Non-pigmented ciliary epithelial cell (primary cell): ENCODE measurements at places on chromosomes 7 and 10.

DNA sequence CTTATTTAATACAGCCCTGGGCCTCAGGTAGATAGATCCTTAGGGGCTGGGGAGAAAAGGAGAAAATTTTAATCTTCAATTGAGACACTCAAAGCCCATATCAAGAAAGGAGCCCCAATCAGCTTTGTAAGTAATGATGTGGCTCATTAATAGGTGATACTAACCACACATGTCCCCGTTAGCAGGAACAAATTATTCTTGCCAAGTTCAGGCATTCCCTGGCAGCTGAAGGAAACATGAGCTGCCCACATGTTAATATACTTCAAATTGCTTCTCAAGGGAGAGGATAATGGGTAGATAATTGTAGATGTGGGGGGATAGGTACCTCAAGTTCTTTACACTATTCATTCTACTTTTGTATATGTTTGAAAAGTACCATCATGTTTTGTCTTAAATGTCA, 14.5 kb downstream of the IFIT5 start:
- DNase-seq, result no peak

DNA sequence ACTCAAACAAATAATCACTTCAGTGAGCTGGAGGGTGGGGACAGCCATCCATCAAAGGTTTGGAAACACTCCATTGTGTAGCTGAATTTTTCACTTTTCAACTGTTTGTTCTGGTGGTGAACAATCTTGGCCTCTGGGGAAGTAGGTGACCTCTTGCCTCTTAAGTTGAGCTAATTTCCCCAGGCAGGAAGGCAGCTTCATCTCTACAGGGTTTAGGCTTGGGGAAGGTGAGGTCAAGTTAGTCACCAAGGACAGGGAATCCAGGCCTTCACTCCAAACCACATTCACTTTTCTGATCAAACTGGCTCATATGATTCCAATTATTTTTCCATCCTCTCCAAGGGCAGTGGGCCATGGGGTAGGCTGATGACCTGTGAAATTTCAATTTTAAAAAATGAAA, 138.3 kb upstream of the HABP2 start:
- DNase-seq, result no peak

- DNase-seq, result no peak
Observed at GRCh38 chr10:33396938-33397337, 62.5 kb upstream of the NRP1 start.

DNA sequence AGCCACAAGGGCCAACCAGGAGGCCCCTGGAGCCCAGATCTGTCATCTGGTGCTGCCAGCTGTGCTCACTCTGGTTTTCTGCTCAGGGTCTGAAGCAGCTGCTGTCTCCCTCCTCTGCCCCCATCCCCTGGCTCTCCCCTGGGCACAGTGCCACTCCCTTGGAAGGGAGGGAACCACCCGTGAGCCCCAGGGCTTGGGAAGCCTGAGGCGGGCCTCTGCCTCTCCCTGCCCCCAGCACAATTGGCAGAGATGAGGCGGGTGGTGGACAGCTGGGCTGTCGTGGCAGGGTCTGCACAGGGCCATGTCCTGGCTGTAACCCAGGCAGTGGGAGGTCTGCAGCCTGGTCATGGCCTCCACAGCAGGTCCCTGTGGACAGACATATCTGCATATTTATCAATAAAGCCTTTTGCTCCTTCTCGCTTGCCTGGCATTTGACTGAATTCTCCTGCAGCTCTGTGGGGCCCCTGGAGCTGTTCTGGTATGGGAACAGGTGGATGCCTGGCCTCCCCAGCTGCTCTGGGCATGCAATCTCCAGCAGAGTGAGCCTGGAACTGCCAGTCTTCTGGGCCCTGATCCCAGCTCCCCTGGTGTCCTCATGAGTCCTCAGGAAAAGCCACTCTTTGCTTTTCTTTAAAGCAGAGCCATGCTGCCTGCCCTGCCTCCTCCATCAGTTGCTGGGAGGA, 1.6 kb upstream of the ANKRD2 start:
- DNase-seq, result no peak

GRCh38 chr10:19144206-19144605, 95.6 kb downstream of the MALRD1 start:
- no peak for DNase-seq

DNA sequence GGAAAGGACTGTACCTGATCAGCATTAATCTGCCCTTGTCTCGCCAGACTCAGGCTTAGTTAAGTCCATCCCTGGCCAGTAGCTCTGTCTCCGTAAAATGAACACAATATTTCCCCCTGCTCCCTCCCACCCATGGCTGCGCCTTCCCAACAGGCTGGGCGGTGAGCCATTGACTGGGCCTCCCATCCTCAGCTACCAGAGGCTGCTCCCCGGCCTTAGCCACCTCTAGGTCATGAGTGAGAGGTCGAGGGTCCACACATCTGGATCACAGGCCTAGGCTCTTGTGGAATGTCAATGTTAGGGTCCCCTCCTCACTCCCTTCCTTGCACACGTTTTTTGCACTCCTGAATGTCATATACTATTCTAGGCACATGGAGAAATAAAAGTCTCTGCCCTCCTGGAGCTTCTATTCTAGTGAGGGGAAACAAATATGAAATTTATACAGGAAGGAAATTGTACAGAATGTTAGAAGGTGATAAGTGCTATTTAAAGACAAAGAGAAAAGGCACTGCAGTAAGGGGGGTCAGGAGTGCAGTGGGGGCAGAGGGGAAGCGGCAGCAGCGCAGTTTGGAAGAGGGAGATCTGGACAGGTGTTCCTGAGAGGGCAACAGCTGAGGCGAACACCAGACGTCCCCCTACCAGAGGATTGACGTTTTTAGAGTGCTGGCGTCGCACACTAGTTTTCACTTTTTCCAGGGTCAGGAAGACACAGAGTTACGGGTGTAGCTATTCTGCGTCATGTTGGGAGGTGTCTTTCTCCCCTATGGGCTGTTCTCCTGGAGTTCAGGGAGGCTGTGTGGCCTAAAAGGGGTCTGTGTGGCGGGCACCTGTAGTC, 17.2 kb upstream of the EIF5AL1 start:
- no peak for DNase-seq

DNA sequence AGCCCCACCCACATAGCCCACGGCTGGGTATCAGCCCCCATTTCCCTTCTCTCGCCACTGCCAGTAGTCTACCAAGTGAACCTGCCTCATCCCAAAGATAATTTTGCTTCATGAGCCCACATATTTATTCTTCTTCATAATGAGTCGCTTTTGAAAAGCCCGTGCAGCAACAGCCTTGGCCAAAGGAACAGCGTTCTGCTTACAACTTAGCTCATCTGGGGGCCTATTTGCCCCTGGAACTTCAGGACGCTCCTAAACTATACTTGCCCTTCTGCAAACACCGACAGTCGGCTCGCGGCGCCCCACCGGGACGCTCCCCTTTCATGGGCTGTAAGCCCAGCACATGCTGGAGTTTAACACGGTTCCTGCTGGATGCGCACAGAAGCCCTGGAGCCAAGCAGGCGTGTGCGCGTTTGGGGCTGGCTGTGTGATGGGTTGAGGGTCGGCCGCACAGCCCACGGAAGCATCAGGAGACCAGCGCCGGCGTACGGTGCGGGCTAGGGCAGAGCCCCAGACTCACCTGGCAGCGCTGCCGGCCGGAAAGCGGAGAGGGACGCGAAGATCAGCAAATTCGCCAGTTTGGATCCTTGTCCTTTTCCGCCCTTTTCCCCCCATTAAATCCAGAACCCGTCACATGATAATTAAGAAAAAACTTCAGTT, 370 bp downstream of the TMEM60 start:
- no peak for DNase-seq

DNA sequence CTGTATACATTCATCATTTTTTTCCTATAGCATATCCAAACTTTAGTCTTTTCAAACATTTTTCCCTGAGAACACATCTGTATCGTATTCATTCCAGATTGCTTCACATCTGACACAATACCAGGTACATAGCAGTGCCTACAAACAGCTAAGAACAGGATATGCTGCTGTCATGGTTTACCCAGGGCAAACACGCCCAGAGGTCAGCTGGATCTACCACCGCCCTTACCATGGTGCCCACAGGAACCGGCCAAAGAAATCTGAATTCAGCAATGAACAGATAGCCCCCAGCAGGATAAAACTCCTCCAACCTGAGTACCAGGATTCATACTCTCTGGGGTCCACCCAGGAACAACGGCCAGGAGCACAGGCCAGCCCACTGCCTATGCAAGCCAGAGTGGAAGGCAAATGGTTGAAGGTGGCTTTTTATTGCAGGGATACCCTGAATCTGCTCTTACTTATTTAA, 43.0 kb downstream of the TNS3 start:
- DNase-seq, result no peak

DNA sequence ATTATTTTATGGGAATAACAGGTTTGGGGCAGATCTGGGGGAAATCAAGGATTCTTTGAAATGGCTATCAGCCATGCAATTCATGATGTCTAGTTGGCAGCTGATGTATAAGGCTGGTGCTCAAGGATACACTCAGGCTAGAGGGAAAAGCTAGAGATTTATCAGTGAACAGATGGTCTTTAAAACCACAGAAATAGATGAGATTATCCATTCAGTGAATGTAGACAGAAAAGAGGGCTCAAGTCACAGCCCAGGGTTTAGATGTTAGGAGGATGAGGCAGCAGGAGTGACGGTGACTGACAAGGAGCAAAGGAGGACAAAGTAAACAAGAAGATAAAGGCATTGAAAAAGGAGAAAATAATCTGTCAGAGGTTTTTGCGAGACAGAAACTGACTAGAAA, 238.7 kb downstream of the CDK14 start:
- DNase-seq, result no peak

- no peak for DNase-seq
Observed at GRCh38 chr10:50533296-50533695, 90.5 kb downstream of the SGMS1 start.

DNA sequence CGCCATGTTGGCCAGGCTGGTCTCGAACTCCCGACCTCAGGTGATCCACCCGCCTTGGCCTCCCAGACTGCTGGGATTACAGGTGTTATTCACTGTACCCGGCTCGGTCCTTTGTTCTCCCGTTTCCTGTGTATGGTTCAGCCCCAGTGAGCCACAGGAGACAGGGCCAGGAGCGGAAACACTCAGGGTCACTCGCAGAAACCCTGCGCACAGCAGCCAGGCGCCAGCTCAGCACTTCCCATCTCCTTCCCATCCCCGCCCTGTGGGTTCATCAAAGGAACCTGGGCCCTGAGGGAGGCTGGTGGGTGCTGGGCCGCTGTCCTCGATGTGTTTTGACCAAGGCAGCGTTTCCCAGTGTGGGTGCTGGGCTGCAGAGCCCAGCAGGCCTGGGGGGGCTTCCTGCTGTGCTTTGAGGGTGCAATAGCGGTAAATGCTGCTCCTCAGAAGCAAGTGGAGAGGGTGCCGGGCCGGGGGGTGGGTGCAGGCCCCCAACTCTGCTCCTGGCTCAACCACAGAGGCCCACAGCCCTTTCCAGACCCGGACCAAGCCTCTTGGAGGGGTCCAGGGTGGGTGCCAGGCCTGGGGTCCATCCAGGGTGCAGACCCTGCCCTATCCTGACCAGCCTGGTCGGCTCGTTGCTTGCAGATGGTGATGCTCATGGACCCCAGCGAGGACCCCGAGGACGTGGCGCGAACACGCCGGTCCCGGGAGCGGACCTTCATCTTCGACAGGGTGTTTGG, 15.3 kb upstream of the CHST12 start:
- DNase-seq, result no peak

- no peak for DNase-seq
Observed at GRCh38 chr10:78924319-78925003, 144.3 kb upstream of the ZMIZ1 start.

- DNase-seq, result no peak
Observed at GRCh38 chr7:157279741-157280215, 57.0 kb upstream of the DNAJB6 start.

DNA sequence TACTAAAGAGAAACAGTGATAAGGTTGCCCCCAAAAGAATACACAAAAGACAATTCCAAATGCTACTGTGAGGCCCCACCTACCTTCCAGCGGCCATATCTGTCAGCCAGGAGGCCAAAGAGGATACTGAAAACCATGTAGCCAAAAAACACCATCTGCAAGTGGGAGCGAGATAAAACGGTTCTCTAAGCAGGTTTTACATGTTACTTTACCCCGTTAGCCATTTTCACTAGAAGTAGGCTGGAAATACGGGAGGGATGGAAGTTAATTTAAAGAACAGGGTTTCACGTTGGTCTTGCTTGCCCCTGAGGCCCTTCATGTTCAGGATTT, 38.2 kb downstream of the SVOPL start:
- DNase-seq, result no peak

GRCh38 chr10:131575877-131576276, 264.4 kb upstream of the TCERG1L start:
- no peak for DNase-seq

DNA sequence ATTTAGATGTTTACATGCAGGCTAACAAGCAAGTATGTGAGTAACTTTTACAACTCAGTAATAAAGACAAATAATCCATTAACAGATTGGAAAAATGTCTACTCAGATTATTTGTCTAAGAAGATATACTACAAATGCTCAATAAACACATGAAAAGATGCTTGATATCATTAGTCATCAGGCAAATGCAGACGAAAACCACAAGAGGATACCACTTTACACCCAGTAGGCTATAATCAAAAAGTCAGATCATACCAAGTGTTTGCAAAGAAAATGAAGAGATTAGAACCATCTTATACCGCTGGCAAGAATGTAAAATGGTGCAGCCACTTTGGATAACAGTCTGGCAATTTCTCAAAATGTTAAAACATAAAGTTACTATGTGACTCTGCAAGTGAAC, 84.1 kb downstream of the MALSU1 start:
- DNase-seq, result peak; percentile 45

DNA sequence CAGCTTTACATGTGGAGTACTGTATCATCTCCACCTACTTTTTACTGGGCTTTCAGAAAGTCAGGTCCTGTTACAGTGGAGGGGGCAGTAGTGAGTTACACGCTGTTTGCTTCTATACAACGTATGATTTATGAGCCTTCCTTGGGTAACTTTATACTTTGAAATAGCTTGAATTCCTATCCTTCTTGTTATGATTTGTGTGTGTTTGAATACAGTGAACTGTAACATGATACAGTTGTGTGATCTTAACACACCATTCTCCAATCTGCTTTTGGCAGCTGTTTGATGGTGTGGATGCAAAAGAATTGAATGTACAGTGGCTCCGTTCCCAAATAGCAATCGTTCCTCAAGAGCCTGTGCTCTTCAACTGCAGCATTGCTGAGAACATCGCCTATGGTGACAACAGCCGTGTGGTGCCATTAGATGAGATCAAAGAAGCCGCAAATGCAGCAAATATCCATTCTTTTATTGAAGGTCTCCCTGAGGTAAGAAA, 41.7 kb downstream of the SP8 start:
- DNase-seq, result no peak

- DNase-seq, result no peak
Observed at GRCh38 chr10:132528064-132528691, 9.4 kb upstream of the INPP5A start.

DNA sequence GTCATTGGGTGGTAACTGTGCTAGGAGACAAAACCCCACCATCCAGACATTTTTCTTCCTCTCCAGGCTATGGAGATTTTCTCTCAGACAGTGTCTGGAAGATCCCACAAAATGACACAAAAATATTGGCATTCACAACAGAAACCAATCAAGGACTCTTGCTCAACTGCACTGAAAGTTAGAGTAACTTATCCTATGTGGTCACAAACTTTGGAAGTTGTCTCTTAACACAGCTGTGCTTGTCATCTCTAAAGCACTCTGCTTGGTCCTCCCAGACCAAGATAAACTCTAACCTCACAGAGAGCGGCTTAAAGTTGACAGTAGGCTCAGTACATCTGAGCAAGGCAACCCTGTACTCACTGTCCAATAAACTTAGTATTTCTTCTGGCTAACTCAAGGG, 74.9 kb downstream of the AKR1C4 start:
- no peak for DNase-seq
